Lower lobe of right lung (tissue), 2 donors: ENCODE measurements at places on chromosomes 2 and 18. TPM values are rescaled to one million over a fixed set of nuclear protein-coding genes. Genes with fewer than 3 reads are reported as not detected.
A peak's percentile ranks its signal among the peaks of the same experiment; 100 is the strongest.

TMEM17 gene
- total RNA-seq, result 1.8 TPM

GRCh38 chr18:58247363-58247834, 203.4 kb downstream of the NEDD4L start:
- no peak for DNase-seq
- H3K27ac ChIP-seq, result peak overlapping the region; percentile 59
- H3K27me3 ChIP-seq, result no peaks in the 10 kb centered on the region

AQP12B gene
- not detected for total RNA-seq

GRCh38 chr2:48767330-48767729, 11.8 kb upstream of the LHCGR start:
- no peaks in the 10 kb centered on the region for H3K36me3 ChIP-seq
- H3K4me3 ChIP-seq, result no peak overlapping the region
- H3K27ac ChIP-seq, result no peak overlapping the region
- H3K4me1 ChIP-seq, result no peaks in the 10 kb centered on the region
- no peak for DNase-seq
- H3K27me3 ChIP-seq, result no peaks in the 10 kb centered on the region
